ENCODE measurements at places on chromosomes 11 and 22.

- no peak for DNase-seq
Observed at GRCh38 chr11:88827018-88827676, 238.6 kb downstream of the GRM5 start.

DNA sequence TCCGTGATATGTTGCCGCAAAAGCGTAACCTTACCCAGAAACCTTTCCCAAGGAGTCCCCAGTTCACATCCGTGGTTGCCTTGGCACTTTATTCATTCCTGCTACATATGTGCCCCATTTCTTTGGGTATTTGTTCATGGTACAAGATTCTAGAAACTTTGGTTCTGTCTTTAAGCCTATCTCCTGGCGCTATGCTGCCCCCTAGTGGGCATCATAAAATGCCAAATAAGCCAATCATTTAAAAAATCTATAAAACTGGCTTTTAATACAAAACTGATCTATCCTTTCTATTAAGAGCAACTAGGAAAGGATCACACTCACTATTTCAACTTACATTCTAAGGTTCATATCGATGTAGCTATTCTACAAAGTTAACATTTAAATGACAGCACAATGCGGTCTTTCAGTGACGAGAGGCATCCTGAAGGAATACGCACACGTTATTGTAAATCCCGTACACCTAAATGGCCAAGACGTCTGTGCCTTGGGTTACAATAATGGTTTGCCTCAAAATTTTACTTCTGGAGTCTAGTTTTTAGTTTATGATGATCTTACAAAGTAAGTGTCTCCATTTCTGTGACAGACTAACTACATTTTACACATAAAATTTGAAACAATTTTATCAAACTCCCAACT is 16.2 kb downstream of the PIWIL3 start:
- peak; percentile 38 for DNase-seq

GRCh38 chr11:94938095-94939055 is 35.0 kb downstream of the CWC15 start:
- no peak for DNase-seq

DNA sequence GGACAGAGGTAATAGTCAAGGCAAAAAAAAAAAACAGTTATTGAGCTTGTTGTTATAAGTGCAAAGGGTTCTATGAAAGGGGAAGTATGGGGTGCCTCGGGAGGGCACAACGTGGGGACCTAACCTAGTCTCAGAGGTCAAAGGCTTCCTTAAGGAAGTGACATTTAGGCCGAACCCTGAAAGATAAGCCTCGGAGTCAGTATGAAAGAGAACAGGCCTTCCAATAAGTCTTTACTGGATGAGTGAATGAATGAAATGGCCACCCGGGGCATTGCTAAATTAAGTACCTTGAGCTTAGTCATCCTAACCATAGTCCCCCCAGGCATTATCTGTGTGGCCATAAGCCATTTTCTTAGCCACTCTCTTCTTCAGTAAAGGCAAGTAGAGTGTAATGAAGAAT is 19.7 kb downstream of the FLI1 start:
- DNase-seq: no peak

DNA sequence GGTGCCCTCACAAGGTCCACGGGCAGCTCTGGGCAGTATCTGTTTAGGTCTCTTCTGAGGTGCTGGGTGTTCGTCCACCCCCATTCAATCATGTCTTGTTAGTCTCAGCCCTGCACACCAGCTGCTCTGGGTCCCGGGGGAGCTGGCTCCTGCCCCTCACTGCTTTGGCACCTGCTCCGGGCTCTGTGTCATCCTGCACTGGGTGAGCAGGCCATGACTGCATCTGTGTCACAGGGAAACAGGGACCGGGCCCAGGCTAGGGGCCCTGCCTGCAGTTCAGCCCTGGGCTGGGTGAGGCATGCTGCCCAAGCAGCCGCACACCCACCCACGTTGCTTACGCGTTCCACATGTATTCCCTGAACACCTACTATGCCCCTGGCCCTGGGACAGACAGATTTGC is 43.9 kb downstream of the ELFN2 start:
- no peak for DNase-seq

- no peak for DNase-seq
Observed at GRCh38 chr11:46362156-46363030, 15.1 kb downstream of the DGKZ start.

All from activated T-cell treated with anti-CD3 and anti-CD28 coated beads for 4 hours (primary cell).